ENCODE measurements at places on chromosomes 5 and 9. TPM values are rescaled to one million over a fixed set of nuclear protein-coding genes. Genes with fewer than 3 reads are reported as not detected.

DNA sequence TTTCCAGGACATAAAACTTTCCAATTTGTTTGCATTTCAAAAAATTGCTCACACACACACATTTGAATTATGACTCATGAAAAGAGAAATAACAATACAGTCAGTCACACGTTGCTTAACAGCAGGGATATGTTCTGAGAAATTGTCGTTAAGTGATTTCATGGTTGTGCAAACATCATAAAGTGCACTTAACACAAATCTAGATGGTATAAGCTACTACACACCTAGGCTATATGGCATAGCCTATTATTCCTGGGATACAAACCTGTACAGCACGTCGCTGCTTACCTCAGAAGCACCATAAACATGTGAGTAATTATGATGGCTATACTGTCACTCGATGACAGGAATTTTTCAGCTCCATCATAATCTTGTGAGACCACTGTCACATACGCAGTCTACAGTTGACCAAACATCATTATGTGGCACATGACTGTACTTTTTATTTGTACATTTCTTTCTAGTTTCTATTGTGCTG lies 378.2 kb downstream of the ACTL7B start:
- no peak for DNase-seq

- no peak for DNase-seq
Observed at GRCh38 chr5:65695896-65696295, 26.0 kb downstream of the SGTB start.

GRCh38 chr5:9335269-9335668 lies 210.6 kb downstream of the SEMA5A start:
- DNase-seq, result no peak

DNA sequence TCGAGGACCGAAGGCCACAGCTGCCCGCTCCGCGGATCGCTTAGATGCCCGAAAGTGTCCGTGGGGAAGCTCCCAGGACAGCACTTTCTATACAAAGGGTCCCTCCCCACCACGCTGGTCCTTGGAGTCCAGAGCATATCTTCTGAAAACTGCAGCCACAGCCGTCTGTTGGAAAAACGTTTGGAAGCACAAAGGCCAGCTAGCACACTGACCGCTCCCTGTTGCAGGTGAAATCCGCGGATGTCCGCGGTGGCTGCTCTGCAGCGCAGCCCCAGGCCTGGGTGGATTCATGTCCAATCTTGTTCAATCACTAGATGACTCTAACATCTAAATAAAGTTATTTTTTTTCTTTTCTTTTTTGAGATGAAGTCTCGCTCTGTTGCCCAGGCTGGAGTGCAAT lies 32.8 kb upstream of the FANCC start:
- no peak for DNase-seq

PCDHGA3 gene
- not detected for total RNA-seq

Data from activated CD8-positive, alpha-beta T cell treated with anti-CD3 and anti-CD28 coated beads for 36 hours (primary cell).